ENCODE measurements at places on chromosomes 11 and 22. TPM values are rescaled to one million over a fixed set of nuclear protein-coding genes. Genes with fewer than 3 reads are reported as not detected.

The GNAZ gene
- total RNA-seq, result 0.86 TPM

The TMEM121B gene
- total RNA-seq, result 0.37 TPM

The C22orf31 gene
- not detected for total RNA-seq

The SLC22A8 gene
- not detected for total RNA-seq

The MISFA gene
- total RNA-seq, result 3.6 TPM

The SCGB2A2 gene
- total RNA-seq, result not detected

The SAA4 gene
- total RNA-seq, result not detected

The MYOD1 gene
- total RNA-seq, result not detected

The MIOX gene
- not detected for total RNA-seq

The PRCP gene
- 170 TPM for total RNA-seq

The VPS37C gene
- total RNA-seq, result 24.2 TPM

The TAF6L gene
- 28.9 TPM for total RNA-seq

The TPBGL gene
- not detected for total RNA-seq

The SLC5A12 gene
- total RNA-seq, result not detected

The GRAP2 gene
- total RNA-seq, result not detected

The OR56A4 gene
- total RNA-seq, result not detected

The E2F8 gene
- 19.1 TPM for total RNA-seq

The SBF1 gene
- total RNA-seq, result 68.6 TPM

The CCDC116 gene
- total RNA-seq, result 0.53 TPM

The MMP27 gene
- not detected for total RNA-seq

The PVALB gene
- not detected for total RNA-seq

The DEPDC7 gene
- not detected for total RNA-seq

The YPEL4 gene
- 0.30 TPM for total RNA-seq

The IL18BP gene
- 12.9 TPM for total RNA-seq

The HTR3B gene
- not detected for total RNA-seq

The OR51T1 gene
- total RNA-seq, result not detected

The SCGB1C1 gene
- not detected for total RNA-seq

The MMP12 gene
- not detected for total RNA-seq

The DCDC1 gene
- total RNA-seq, result not detected

The GRAMD1B gene
- total RNA-seq, result 6.8 TPM

The ANGPTL5 gene
- total RNA-seq, result not detected

The TOP3B gene
- 56.5 TPM for total RNA-seq

The MS4A12 gene
- not detected for total RNA-seq

The LBHD1 gene
- 10.5 TPM for total RNA-seq

The OR51A4 gene
- total RNA-seq, result not detected

The KCNJ1 gene
- not detected for total RNA-seq

The FOLR2 gene
- total RNA-seq, result not detected

The RFPL3 gene
- total RNA-seq, result not detected

The ACTN3 gene
- 0.18 TPM for total RNA-seq

The RIMBP3B gene
- total RNA-seq, result not detected

The DGKZ gene
- total RNA-seq, result 87.1 TPM

The DMC1 gene
- 0.91 TPM for total RNA-seq

The PIWIL4 gene
- 0.25 TPM for total RNA-seq

The MYRF gene
- 1.8 TPM for total RNA-seq

The MYBPC3 gene
- total RNA-seq, result not detected

The MEI1 gene
- total RNA-seq, result 0.76 TPM

The UBQLN3 gene
- not detected for total RNA-seq

The SMTNL1 gene
- not detected for total RNA-seq

The GGTLC2 gene
- not detected for total RNA-seq

The CARNS1 gene
- 0.35 TPM for total RNA-seq

The FBXO3 gene
- 20.8 TPM for total RNA-seq

The OR9G1 gene
- not detected for total RNA-seq

The KCNQ1 gene
- 0.09 TPM for total RNA-seq

The MMP13 gene
- not detected for total RNA-seq

The SLC6A5 gene
- total RNA-seq, result not detected

The APOA1 gene
- total RNA-seq, result not detected

The CASP5 gene
- total RNA-seq, result not detected

The OR2AG1 gene
- total RNA-seq, result not detected

The NCAM1 gene
- not detected for total RNA-seq
